ENCODE measurements at places on chromosomes 4 and X. TPM values are rescaled to one million over a fixed set of nuclear protein-coding genes. Genes with fewer than 3 reads are reported as not detected.
A peak's percentile ranks its signal among the peaks of the same experiment; 100 is the strongest.

- no peak for DNase-seq
Observed at GRCh38 chrX:11672213-11672612, 6.5 kb upstream of the ARHGAP6 start.

- no peak for DNase-seq
Observed at GRCh38 chrX:85359051-85359450, 20.4 kb downstream of the POF1B start.

GRCh38 chr4:2804449-2804972, 11.6 kb downstream of the SH3BP2 start:
- DNase-seq = peak; percentile 79

DNA sequence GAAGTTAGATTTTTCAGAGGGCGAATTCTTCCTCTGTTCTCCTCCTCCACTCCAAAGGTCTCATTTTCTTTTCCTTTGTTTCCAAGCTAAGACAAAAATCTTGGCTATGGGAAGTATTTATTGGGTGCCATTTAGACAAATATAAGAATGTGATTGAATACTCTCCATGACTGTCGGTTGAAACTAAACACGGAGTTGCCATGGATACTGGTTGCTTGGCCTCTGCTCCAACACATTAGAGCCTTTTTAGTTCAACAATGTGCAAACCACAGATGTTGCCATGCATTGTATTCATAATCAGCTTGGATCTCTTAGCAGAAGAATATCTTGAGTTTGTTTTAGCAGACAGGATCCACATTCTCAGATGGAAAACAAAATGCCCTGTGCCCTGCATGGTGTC, 366.5 kb upstream of the LCORL start:
- DNase-seq = no peak

GRCh38 chrX:19748896-19749680, 138.3 kb downstream of the SH3KBP1 start:
- no peak for DNase-seq

- DNase-seq = no peak
Observed at GRCh38 chrX:4397471-4397870, 684.0 kb upstream of the PRKX start.

- no peak for DNase-seq
Observed at GRCh38 chr4:26931966-26932365, 71.3 kb downstream of the STIM2 start.

DNA sequence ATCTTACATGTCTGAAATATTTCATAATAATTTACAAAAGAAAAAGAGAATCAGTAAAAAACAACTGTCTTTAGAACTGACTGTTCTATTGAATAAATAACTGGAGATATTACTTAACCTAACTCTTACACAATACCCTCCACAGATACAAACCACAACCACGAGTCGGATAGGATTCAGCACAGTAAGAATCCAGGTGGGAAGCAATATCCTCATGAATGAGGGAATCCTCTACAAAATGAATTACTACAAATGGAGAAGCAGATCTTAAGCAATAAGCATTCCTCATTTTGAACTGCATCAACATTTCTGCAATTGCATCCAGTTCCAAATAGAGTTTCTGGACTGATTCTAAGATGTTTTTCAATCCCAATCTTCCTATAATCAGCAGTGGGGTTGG, 227.1 kb downstream of the SH2D1A start:
- DNase-seq = no peak

The RBM47 gene
- 1.8 TPM for total RNA-seq

DNA sequence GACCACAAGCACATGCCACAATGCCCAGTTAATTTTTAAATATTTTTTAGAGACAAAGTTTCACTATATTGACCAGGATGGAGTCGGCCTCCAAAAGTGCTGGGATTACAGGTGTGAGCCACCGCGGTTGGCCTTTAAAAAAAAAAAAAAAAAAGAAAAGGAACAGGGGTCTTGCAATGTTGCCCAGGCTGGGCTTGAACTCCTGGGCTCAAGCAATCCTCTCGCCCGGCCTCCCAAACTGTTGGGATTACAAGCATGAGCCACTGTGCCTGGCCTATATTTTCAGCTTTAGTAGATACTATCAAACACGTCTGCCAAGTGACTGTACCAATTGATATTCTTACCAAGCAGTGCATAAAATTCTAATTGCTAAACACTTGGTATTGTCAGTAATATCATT, 8.8 kb downstream of the UGDH start:
- no peak for DNase-seq

DNA sequence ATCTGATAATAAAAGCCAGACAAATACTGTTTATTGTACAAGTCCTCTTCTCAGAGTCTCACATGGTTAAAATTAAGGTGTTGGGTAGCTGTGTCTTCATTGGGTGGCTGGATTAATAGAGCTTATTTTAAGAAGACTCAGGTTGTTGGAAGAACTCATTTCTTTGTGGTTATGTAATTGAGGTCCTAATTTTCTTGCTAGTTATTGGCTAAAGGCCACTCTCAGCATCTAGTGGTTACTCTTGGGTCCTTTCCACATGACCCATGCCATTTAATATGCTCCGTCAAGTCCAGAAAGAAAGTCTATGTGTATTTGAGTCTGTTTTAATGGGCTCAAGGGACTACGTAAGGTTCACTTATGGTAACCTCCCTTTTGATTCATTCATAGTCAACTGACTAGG, 1668.6 kb upstream of the AGA start:
- DNase-seq = no peak

The NEUROG2 gene
- total RNA-seq = not detected

The PNCK gene
- 0.29 TPM for total RNA-seq

- no peak for DNase-seq
Observed at GRCh38 chrX:131801066-131801465, 222.0 kb upstream of the STK26 start.

The GAGE13 gene
- not detected for total RNA-seq

The GAGE12H gene
- total RNA-seq = not detected

The LDOC1 gene
- total RNA-seq = 4.7 TPM

DNA sequence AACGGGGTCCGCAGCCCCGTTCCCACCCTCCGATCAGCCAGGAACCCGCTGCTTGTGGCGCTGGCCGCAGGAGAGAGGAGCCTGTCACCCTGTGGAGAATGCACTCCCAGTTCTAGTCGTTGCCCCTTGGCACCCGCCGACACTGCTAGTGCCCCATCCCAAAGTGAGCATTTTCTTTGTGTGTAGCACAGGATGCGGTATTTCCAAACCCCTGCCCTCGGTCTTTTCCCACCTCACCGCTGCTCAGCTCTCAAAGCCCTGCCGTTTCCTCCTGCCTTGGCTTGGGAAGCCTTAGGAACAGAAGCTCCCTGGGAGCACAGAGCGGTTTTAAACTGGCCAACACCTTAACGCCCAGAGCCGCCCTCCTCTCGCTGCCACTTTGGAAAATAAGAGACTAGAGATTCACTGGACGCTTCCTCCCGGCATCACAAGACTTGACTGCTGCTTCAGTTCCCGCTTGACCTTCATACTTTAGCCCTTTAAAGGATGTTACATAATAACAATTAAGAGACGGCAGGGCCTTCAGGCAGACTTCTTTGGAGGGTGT, 772 bp downstream of the CYP4V2 start:
- DNase-seq = peak; percentile 86

The GAGE12E gene
- not detected for total RNA-seq

- no peak for DNase-seq
Observed at GRCh38 chr4:59060895-59061294, 1950.7 kb upstream of the IGFBP7 start.

DNA sequence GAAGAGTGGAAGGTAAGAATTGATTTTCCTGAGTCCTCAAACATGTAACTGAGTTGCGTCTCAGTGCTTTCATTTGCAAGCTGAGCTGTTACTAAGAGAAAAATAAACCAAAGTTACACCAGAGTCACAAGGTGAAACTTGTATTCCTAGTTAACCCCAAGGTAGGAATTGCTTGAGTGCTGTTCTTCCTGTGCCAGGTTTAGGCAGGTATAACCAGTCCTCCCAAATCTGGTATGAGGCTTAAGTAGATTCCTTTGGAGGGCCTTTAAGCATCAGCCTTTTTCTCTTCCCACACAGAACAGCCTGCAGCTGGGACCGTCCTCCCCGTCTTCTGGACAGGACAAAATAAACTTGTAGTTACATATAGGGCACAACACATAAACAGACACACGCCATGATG, 2.3 kb upstream of the BTC start:
- no peak for DNase-seq

The CXorf65 gene
- total RNA-seq = not detected

DNA sequence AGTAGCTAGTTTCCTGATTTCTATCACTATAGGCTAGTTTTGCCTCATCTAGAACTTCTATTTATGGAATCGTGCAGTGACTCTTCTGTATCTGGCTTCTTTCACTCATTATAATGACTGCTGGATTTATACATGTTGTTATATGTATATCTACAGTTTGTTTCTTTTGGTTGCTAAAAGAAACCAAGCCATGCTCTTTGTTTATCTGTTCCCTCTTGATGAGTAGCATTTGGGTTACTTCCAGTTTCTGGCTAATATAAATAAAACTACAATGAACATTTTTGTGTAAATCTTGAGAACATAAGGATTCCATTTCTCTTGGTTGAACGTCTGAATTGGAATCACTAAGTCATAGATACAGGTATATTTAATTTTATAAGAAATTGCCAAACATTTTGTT, 73.9 kb downstream of the ARHGAP24 start:
- no peak for DNase-seq

DNA sequence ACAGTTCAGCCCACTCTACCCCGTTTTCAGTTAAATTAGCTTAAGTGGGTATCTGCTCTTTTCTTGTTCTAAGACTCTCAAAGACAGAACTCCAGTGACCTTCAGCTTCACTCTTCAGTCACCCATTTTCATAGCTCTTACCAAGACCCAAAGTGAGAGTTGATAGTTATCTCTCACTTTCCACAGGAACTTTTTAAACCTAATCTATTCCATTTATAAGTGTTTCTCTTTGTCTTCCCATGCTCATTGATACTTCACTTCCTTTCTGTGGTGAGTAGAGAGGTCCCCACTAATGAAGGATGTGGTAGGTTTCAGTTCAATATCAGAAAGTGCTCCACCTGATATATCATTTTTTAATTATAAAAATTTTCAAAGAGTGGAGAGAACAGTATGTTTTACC, 33.4 kb downstream of the COX18 start:
- no peak for DNase-seq

DNA sequence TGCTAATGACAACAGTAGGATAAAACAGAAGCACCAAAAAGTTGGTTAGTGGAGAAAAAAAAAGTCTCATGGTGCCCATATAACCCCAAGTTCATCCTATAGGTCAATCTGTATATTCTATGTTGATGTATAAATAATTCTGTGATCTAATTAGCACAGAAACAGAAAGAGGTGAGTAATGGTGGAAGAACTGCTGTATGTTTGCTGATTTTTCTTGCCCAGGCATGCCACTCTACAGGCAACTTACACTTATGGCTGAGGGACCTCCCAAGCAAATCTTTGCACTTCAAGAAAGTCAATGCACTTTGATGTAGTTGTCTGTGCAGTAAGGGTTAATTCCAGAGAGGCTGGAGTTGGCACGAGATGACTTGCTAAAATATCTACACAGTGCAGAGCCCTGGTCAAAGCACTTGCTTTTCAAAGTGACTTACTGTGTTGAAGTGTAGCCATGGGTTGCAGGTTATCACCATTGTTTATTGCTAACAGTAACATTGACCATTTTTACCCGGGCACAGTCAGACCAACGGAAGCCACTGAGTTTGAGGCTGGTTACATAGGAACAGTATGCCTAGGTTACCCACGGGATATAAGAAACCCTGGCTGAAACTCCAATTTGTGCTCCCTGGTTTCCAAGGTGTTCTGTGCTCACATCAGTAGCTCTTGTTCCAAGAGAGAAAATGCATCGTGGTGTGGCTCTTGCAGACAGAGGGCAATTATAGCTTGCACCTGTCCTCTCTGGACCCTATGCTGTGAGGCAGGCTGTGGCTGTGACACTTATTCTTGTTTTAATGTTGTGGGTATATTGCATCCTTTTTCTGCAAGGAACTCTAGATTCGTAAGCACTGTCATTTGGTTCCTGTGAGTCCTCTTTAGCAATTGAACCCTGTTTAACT, 141.3 kb upstream of the FTHL17 start:
- DNase-seq = no peak

DNA sequence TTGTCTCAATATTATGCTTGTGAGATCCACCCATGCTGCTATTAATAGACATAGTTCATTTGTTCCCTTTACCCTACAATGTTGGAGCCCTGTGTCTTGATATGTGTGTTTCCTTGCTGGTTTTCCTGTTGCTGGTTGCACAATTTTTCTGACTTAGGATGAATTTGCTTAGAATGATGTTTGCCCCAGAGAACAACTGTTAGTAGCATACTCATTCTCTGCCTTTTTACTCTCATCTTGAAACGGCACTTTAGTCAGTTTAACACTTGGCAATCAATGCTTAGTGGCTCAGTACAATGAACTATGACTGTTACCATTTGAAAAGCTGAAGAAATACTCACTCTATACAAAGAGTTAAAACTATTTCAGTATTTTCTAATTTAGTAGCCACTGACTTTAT, 158.8 kb upstream of the NDST4 start:
- DNase-seq = no peak

The TLR6 gene
- 7.4 TPM for total RNA-seq

DNA sequence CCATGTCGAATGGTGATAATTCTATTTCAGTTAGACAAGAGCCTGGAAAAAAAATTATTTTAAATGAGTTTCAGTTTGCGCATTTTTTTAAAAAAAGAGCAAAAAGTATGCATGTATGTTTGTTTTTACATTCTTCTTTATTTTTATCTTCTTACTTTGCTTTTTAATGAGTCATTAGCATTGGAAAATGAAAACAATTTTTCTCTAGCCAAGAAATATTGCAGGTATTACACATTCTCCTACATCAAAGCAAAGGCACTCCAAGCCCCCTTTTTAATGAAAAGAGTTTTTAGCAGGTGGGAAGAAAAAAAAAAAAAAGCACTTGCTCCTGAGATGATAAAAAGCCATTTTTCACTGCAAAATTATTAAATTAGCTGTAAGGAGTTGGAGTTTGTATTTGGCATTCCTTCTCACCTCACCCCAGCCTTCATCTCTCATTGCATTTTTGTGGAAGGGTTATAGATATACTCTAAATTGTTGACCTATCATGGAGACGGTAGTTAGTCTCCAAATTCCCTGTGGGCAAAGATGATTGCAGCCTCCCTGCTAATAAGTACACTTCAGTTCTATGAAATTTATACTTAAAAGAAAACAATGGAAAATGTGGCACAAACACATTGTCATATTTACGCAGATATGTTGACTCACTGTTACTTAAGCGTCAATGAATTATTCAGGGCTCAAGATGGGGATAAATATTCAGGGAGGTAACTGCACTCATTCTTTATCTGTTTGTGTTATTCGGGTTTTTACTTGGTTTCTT, 43.8 kb downstream of the PALLD start:
- DNase-seq = peak; percentile 34

GRCh38 chr4:14568351-14568750, 433.9 kb upstream of the CPEB2 start:
- no peak for DNase-seq

The PDLIM5 gene
- total RNA-seq = 242 TPM

GRCh38 chrX:72020788-72021187, 110.1 kb downstream of the NHSL2 start:
- no peak for DNase-seq

DNA sequence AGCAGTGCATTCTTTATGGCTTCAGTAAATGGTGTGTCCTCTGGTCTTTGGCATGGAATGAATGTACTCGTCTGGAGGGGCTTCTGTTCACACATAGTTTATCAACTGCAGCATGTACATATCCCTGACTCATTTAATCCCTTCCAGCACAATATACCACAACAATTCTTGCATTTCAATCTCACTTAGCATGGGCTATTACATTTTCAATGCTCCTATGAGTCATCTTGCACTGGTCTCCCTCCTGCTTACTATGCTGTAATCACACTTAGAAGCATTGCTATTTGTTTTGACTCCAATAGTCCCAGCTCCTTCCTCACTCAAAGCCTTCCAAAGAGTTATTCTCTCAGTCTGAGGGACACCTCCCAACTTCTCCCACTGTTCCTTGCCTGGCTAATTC, 180.9 kb upstream of the NUDT10 start:
- no peak for DNase-seq

The TRIM60 gene
- not detected for total RNA-seq

Measured in osteoblast (primary cell).